ENCODE measurements at places on chromosomes 5 and 9. TPM values are rescaled to one million over a fixed set of nuclear protein-coding genes. Genes with fewer than 3 reads are reported as not detected.

The PCDHB10 gene
- total RNA-seq, result 1.0 TPM

The ZNG1F gene
- total RNA-seq, result 15.5 TPM

The TLR4 gene
- total RNA-seq, result 71.3 TPM

The INSYN2B gene
- 8.7 TPM for total RNA-seq

The PCDHGB2 gene
- total RNA-seq, result 1.3 TPM

The ANKRD18A gene
- total RNA-seq, result 5.6 TPM

The GABRA6 gene
- total RNA-seq, result not detected

The CDH9 gene
- total RNA-seq, result not detected

The ATG12 gene
- 33.4 TPM for total RNA-seq

The NUTM2F gene
- total RNA-seq, result not detected

The SUSD3 gene
- total RNA-seq, result not detected

The ANKRD33B gene
- total RNA-seq, result under 0.01 TPM

The RGS3 gene
- total RNA-seq, result 67.4 TPM

The OMD gene
- not detected for total RNA-seq

The SPINK7 gene
- not detected for total RNA-seq

The WNT8A gene
- not detected for total RNA-seq

The CACFD1 gene
- total RNA-seq, result 6.8 TPM

The TRIM36 gene
- total RNA-seq, result 6.1 TPM

The GARIN3 gene
- not detected for total RNA-seq

The GRIN3A gene
- not detected for total RNA-seq

Data from mammary epithelial cell (primary cell).